ENCODE measurements at places on chromosomes 16 and 17.
A peak's percentile ranks its signal among the peaks of the same experiment; 100 is the strongest.

DNA sequence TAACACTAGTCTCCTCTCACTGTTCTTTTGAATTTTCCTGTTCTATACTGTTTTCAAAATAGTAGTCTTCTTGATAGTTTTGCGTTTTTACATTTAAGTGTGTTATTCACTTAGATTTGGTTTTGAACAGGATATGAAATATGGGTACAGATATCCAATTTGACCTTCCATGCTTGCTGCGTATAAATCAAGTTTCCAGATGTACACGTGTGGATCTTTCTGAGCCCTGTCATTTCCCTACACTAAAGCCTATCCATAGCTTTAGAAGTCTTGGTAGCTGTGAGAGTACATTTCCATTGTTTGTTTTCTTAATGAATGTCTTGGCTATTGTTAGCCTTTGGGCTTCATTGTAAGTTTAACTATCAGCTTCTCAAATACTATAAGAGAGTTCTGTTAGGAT lies 20.4 kb downstream of the CYLD start:
- no peak for DNase-seq

- DNase-seq, result no peak
Measured at GRCh38 chr16:83268169-83268568, 539.6 kb upstream of the HSBP1 start.

DNA sequence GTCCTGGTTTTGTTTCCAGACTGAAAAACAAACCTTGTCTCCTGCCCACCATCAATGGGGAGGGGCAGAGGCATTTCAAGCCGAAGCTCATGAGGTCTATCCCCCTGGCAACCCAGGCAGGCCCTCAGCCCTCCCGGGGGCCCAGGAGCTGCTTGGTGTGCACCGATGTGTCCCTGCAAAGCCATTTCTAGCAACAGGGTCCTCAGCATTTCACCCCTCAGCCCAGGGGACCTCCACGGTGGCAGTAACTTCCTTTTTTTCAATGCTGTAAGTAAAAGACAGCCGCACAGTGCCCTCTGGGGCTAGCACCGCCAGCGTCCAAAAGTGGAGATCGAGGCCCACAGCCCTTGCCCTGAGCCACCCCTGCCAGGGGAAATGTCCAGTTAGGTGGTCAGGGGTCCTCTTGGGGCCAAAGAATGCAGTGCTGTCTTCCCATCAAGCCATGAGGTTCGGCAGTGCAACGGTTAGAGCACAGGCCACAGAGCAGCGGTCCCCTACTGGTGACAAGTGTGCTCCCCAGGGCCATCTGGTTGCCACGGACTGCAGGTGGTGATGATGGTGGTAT lies 79.9 kb downstream of the LITAF start:
- no peak for DNase-seq

DNA sequence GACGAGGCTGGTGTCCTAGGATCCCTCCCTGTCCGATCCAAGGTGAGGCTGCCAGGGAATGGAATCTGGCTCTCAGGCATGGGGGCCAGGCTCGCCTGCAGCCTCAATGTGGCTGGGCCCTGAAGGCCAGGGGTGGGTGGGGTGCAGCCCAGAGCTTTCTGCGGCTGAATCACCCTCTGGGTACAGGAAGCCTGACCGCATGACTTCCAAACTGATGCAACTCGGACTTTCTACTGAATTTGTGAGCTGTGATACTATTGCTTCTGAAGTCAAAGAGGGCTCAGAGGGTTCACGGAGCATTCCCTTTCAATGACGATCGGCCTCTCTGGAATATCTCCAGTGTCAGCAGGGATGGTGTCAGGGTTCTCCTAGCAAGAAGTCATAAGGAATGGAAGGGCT lies 123.7 kb downstream of the METRNL start:
- DNase-seq, result peak; percentile 83

- DNase-seq, result peak; percentile 72
Measured at GRCh38 chr17:44919885-44920564, 4.7 kb upstream of the GFAP start.
